GM12878 (cell line): ENCODE measurements at places on chromosomes 2 and 18. TPM values are rescaled to one million over a fixed set of nuclear protein-coding genes. Genes with fewer than 3 reads are reported as not detected.
A peak's percentile ranks its signal among the peaks of the same experiment; 100 is the strongest.

The FBXO15 gene
- 0.29 and 0.90 TPM in 2 replicates for total RNA-seq

The UGT1A4 gene
- 0.21 TPM in 1 of 2 replicates, not detected in the other for total RNA-seq

DNA sequence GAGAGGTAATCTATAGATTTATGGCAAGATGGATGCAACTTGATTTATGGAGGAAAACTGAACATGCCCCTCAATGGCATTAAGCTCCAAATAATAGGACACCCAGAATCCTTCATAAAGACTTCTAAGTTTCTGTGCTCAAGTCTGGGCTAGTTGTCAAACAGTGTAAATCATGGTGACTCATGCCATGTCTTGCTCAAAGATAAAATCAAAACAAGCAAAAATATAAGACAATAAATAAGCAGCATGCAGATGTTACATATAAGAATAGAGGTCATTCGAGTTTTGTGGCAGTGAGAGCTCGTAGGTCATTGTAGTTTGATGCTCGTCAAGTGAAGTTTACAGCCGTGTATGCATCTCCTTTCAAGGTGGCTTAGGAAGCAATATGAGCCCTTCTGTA is 403.2 kb downstream of the THSD7B start:
- no peak for DNase-seq

DNA sequence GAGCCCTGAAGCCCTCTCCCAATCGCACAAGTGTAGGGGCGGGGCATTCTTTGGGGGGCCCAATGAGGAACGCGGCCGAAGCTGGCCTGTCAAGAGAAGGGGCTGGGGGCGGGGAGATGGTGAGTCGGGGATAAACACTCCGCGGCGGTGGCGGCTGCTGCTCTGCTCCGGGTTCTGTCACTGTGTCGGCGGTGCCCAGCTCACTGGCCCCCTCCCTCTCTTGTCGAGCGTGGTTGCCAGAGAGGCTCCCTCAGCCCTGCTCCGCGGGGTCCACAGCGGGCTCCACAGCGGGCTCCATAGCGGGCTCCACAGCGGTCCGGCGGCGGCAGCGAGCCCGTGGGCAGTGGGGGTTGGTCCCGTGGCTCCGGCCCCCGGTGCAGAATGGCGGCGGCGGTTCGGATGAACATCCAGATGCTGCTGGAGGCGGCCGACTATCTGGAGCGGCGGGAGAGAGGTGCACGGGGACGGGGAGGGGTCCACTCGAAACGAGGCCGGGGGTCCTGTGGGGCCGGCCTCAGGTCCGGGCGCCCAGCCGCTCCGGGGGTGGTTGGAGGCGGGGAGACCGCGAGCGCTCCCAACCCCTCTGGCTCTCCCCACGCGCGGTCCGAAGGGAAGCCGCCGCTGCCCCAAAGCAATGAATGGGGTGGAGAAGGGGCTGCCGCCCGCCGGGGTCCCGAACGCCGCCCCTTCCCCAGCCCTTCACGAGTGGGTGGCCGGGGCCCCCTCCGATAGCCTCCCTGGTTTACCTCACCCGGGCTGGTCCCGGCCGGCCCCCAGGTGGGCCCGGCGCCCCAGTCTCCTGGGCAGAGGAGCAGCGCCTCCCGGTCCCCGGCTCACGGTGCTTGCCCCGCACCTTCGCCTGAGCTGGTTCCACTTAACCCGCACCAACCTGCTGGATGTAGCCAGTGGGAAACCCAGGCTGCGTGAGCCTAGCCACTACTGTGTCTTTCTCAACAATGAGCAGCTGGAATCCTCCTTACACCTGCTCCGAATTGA is at the start of gene MXD1:
Gene MXD1 (plus strand): TSS at position 160 of the 996 bp plus-strand sequence. CDS start 222 bp downstream, at position 382.
- no peak for DNase-seq

DNA sequence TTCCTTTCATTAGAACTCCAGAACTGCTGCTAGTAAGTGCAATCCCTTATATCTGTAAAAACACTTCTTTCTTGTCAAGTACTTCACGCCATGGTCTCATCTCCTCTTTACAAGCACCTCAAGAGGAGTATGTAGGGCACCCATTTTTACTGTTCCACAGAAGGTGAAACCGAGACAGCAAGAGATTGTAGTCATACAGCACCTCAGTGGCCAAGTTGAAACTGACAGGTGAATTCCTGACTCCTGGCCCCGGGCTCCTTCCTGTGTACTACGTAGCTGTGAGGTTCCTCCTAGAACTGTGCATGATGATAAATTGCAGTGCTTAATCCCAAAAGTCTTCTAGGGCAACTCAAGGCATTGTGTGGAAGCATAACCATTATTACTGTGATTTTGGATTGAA is 131.5 kb upstream of the MEIS1 start:
- no peak for DNase-seq

The DSC3 gene
- 1.8 and 1.9 TPM in 2 replicates for total RNA-seq

DNA sequence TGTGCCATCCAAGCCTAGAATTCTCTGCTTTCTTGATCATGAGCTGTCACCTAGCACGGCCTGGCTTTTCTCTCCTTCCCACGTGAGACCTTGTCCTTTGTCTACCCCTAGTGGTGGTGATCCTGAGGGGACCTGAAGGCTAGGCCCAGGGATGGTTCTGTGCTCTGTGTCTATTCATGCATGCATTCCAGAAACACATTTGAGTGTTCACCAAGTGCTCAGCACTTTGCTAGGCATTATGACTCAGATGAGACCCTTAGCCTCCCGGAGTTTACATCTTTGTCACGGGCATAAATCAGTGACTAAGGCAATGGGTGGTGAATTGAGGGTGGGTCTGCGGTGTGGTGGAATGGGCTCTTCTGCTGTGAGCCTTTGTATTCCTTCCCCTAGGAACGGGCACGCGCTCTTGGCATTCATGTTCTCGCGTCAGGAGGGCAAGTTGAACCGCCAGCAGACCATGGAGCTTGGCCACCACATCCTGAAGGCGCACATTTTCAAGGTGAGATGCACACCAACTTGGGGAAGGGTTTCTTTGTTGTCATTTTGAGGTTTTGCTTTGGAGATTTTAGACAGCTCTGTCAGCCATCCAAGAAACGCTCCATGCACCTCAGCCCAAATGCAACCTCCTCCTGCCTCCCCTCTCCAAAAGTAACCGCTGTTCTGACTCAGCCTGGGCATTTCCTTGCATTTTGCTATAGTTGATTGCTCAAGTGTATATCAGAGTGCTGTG is 100.9 kb downstream of the WDSUB1 start:
- DNase-seq: peak; percentile 48

The RTTN gene
- 22.4 and 22.5 TPM in 2 replicates for total RNA-seq

The CDH20 gene
- not detected in 2 replicates for total RNA-seq
